ENCODE measurements at places on chromosomes 12 and 14.

- no peak for DNase-seq
Measured at GRCh38 chr12:1083151-1083888, 92.3 kb downstream of the ERC1 start.

DNA sequence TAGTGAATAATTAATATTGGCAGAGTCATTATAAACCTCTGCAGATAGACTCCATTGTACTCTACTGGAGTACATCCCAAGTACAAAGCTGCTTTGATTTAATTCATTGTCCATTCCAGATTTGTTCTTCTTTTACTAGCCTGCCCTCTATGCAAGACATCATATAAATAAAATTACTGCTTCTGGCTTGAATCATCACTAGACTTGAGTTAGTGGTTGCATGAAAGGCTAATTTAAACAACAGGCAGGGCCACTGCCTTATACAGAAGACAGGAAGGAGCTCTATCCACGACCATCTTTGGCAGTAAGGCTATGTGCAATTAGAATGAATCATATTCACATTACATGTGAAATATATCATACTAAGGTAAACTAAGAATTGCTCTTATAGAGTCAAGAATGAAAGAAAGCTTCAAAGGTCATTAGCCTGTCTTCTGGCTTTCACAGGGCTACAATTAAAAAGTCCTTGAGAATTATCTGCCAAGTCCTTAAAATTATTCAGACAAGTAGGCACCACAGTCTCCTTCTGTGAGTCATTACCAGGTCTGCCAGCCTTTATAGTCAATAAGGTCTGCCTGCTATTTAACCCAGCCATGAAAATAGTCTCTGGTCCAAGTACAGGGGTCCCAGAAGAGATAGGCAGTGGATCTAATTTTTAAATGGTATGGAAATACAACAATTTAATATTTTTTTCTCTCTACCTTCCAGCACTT, 631.8 kb downstream of the TMTC2 start:
- DNase-seq, result no peak

DNA sequence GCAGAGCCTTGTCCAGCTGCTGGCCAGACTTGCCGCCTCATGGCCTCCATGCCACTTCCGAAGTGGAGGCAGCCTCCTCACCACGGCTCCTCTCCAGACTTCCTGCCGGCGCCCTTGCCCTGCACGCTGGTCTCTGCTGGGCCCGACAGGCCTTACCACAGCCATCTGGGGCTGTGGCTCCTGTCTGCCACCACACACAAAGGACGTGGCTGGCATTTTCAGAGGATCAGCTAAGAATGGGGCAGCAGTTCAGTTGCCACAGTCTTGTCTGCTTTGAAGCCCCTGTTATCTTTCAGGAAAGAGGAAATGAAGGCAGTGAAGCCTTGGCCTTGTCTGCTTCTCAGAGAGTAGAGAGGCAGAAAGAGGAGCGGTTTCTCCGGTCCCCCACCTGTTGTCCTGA, 178.0 kb upstream of the FKBP4 start:
- no peak for DNase-seq

- no peak for DNase-seq
Measured at GRCh38 chr12:9625019-9625418, 17.3 kb upstream of the KLRB1 start.

DNA sequence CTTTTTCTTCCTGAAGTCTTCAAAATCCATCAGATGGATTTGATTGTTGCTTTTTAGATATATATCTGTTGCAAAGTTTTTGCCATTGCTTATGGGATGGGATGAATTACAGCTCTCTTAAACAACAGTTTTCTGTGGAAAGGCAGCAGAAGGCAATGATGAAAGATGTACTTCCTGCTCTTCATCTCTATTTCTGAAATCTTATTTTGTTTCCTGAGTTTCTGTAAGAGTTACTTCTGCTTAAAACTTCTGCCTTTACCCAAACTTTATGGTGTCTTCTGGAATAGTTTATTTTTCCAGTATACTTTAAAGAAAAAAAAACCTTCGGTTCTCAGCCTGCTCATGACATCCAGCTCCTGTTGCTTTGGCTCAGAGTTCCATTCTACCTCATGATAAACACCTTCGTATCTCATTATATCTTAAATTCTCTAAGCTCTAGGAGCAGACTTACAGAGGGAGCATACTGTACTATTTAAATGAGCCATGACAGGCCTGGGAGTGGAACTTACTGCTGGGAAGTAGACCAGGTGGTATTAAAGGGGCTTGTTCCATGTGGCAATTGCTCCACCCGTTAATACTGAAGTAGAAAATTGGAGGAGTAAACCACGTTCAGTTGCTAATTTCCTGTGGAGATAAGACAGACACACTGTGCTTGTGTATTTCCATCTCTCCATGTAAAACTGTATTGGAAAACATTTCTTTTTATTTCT, 288.4 kb downstream of the FBXL14 start:
- no peak for DNase-seq

DNA sequence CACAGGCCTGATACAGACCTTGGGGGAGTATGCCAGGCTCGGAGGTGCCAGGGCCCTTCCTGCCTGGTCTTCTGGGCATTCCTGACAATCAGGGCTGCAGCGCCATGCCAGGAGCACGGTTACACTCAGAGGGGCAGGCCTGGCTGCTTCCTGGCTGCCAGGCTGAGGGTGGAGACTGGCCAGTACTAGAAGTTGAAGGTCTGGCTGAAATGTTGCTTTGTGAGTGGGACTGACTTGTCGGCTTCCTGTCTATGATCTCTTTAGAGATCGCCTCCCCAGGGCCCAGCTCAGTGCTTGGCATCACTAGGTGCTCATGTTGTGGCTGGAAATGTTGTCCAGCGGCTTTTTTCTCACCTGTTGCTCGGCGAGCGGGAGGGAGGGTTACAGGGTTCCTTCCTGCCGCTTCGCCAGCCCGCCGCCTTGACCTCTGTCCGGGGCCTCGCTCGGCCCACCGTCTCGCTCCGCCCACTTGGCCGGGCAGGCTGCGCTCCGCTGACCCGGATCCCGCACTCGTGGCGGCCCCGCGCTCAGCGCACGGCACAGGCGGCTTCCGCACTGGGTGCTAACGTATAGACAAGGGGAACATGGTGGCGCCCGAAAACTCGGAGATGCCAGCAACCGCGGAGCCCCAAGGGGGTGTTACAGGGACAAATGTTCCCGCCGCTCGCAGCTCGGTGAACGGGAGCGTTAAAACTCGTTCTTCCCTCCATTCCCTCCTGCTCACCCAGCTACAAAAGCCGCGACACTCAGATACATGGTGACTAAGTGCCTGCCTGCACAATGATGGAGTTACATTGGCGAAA, 32.6 kb downstream of the PAPLN start:
- DNase-seq, result peak; percentile 39

GRCh38 chr14:105290621-105291346, 10.0 kb downstream of the BRF1 start:
- DNase-seq, result no peak

DNA sequence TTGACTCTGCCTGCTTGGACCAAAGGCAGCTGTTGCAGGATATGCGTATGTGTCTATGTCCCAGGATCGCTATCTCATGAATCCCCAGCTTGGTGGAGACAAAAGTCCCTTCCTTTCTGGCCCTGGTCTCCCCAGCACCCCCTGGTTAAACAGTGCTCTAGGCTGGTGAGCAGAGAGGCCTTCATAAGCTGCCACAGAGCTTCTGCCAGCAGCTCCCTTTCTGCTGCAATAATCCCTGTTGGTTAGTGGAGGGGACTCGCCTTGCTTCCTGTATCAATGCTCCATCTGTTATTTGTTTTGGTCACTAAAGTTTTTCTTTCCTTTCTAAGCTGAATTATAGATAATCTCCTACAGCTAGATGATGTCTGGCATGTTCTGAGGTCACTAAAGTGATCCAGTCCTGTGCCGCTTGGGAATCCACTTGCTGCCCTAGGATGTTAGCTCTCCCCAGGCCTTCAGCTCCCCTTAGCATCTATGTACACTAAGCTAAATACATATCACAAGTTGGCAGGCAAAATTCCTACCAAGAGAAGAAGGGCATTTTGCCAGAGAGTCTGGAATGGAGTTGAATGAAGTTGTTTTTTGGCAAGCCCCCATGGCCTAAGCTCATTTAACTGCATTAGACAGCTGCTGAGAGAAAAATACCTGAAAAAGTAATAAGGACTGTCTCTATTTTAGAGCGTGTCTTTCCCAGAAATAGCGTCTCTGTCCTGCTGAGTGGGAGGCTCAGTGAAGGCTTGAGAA, 47.8 kb downstream of the RDH12 start:
- DNase-seq, result no peak

- DNase-seq, result no peak
Measured at GRCh38 chr12:107486140-107486892, 199.3 kb upstream of the PWP1 start.

DNA sequence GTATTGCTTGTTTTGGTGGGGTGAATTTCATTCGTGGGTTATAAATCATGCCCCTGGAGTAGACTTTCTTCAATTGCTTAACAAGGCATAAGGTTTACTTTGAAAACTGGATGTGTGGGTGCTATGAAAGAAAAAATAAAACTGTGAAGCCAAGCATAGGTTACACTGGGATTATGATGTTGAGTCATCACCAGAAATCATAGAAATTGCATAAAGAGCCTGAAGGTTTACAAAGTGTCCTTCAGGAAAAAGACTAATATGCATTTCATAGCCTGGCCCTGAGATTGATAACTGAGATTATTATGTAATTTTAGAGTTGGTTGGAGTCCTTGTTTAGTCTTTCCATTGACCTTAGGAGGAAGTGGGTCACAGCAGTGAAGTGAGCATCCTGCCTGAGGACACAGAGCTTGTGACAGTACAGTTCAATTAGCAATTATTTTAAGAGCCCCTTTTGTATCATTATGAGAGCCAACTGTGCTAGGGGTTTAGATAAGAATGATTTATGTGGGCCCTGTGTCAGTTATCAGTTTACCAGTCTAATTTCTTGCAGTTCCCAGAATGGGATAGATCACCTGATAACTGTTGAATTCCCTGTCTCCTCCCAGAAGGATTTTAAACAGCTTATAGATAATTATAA, 13.6 kb downstream of the LRRK2 start:
- no peak for DNase-seq

- DNase-seq, result no peak
Measured at GRCh38 chr14:95776798-95777534, 63.0 kb upstream of the TCL1A start.

GRCh38 chr14:90300611-90301047, 31.1 kb downstream of the NRDE2 start:
- DNase-seq, result no peak

DNA sequence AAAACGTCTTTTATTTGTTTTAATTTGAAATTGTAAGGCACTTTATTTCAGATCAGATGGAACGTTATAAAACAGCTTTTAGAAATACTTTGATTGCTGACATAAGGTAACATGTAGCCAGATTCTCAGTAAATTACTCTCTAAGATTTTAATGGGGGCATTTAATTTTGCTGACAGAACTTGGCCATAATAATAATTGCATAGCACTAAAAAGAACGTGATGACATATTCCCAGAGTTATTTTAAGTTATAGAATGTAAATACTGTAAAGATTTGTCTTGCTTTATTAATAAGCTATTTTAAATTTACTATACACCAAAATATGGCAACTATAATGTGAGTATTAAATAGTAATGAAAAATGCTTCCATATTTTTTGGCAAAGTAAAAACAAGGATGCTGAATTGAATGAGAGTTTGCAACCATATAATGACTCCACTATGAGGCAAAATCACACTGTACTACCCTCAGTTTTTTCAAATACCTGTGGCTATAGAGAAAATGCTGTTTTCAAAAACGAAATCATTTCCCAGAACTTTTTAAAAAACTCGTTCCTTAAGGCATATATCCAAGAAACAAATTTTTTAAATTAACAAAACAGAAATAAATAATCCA, 876 bp downstream of the LUM start:
- DNase-seq, result no peak

DNA sequence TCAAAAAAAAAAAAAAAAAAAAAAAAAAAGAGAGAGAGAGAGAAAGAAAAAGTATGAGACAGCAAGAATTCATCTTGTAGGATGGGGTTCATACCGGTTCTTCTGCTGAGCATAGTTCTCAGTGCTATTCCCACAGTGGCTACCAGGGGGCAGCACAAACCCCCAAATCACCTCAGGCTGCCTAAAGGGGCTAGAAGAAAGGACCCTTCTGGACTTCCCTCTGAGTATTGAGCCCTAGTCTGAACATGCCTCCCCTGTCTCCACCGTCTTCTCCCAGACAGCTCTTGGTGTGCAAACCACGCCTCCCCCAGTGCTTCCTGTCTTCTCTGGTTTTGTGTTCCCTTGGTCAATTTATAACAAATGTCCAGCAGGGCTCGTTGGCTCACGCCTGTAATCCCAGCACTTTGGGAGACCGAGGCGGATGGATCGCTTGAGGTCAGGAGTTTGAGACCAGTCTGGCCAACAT, 31.3 kb upstream of the SMUG1 start:
- peak; percentile 79 for DNase-seq

GRCh38 chr14:51318813-51319597, 79.0 kb downstream of the TMX1 start:
- no peak for DNase-seq

DNA sequence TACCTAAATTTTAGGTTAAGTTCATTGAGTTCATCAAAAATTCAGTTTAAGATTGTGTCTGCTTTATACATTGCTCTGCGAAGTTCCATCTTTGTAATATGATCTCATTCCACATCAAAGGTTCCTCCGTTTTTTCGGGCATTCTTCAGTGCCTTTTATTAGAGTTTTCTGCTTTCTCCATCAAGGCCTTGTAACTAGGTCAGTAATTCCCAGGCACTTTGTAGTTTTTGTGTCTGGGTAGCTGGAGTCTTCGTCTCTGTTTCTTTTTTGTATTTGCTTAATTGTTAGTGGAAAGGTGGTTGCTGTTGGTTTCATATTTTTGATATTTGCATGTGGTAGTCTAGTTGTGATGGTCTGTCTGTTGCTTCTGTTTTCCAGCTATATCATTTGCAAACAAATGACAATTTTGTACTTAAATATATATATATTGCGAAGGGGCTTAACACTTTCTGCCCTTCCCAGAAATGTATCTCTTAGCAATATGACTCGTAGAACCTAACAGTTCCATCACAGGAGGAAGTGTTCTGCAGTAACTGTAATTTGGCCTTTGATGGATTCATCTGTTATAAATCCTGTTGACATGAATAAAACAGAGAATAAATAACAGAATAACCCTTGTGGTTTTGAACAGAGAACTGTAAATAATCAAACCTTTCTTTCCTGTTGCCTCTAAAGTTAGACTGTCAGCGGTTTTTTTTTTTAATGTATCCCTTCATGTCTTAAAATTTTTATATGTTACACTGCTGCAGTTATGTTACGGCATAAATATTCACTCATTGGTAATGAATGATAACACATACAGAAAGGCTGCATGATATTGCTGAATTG, 88.4 kb upstream of the DYNC1H1 start:
- DNase-seq, result no peak

- no peak for DNase-seq
Measured at GRCh38 chr12:16636435-16637055, 30.6 kb upstream of the LMO3 start.

Data from activated naive CD4-positive, alpha-beta T cell treated with anti-CD3 and anti-CD28 coated beads, Interleukin-2, amount 10 ng/mL, durations not matched to agents 7 days and 5 days (primary cell).